Stimulated activated CD4-positive, alpha-beta T cell treated with anti-CD3 and anti-CD28 coated beads, Interleukin-1b, Interleukin-23, amount 100 ng/mL, for 1 hour (primary cell): ENCODE measurements at places on chromosomes 2 and 18.

DNA sequence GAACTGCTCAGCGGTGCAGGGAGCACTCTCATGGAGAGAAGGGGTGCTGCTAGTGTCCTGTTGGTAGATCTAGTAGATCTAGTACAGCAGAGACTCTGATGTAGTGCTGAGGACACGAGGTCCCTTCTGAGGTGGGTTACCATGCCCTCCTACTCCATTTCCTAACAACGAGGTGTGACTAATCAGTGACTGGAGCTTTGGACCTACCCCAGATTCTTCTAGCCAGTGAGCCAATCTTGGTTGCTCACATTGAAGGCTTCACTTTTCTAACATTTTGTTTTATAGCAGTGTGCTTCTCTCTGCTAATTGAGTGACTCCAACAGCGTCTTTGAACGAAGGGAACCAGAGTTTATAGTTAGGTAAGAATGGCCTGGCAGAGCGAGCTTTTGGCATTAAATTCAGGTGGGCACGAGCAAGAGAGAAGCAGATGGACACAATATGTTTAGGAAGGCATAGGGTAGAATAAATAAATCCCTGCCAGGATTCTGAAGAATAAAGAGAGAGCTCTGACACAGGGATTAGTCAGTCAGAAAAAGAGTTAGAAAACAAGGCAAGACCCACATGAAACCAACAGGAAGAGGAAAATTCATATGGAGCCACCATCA is 306.0 kb upstream of the RAB12 start:
- no peak for DNase-seq

GRCh38 chr2:101718993-101719571 is 21.6 kb downstream of the MAP4K4 start:
- DNase-seq = no peak

DNA sequence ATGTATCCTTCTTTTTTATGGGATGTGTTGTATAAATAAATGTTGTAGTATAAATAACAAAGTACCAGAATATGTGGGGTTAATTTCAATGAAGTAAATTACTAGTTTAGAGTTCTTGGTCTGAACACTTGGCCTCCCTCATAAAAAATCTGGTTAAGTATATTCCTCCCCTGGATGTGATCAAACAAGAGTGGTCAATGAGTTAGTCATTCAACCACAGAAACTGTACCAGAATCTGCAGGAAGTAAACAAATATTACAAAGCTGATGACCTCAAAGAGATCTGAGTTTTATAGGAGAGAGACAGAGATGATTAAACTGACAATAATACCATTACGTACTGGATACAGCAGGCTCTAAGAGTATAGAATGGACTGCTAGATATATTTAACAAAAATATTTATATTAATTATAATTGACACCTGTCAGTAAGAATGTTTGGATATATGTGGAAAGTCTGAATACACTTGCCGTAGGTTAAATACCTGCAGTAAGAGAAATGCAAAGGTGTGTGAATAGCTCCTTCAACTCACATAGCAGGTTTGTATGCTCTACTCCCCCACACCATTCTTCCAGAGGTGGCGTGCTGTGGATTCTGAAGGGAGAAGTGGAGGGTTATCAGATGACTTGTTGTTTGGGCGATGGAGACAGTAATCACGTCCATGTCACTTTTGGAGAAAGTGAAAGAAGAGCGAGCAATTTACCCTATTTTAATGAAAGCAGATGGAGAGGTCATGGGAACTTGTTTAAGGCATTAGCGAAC is 108.3 kb upstream of the LRATD1 start:
- no peak for DNase-seq

DNA sequence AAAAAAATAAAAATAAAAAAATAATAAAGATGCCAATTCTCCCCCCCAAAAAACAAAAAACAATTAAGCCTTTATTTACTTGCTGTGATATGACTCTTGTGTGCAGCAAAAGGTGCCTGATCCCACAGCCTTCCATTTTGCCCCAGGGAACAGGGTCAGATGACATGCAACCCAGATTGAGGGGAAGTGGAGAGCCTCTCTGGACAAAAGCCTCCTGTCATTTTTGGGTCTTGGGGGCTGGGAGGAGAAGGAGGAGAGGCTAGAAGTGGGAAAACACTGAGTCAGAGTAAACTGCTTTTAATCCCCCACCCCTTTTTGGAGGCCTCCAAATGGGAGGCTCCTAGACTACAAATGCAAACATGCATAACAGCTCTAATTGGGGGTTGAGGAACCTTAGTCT is 46.6 kb upstream of the SCG2 start:
- no peak for DNase-seq

GRCh38 chr2:162037886-162038285 is 36.1 kb downstream of the DPP4 start:
- no peak for DNase-seq
